ENCODE measurements at places on chromosomes 6 and 20.

GRCh38 chr20:43516251-43516824 lies 8.8 kb downstream of the L3MBTL1 start:
- no peak for DNase-seq

- DNase-seq, result no peak
Observed at GRCh38 chr20:60202046-60202445, 243.8 kb downstream of the CDH26 start.

- DNase-seq, result no peak
Observed at GRCh38 chr6:127381384-127381783, 38.0 kb upstream of the ECHDC1 start.

GRCh38 chr20:34491226-34491931 lies 24.8 kb upstream of the DYNLRB1 start:
- DNase-seq, result no peak

DNA sequence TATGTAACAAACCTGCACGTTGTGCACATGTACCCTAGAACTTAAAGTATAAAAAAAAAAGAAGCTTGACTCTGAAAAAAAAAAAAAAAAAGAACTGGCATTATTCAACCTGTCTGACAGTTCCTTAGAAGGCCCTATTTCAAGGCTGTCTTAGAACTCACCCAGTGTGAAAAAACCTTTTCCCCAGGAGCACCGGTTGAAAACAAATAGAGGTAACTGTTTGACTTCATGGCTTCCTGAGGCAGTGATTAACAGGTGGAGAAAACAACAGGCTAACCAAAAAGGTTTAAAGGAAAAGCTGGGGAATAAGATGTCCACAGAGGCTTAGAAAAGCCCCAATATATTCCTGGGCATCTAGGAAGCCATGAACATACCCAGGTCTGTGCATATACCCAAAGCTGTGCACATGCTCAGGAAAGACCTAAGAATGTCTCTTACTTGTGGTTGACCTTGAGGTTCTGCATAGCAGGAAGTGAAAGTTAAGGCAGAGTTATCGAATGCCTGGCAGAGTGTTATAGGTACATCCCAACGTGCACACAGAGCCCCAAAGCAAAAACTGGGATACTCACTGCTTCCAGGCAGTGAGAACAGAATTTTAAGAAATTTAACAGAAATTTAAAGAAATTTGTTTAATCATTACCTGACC lies 7.0 kb downstream of the UQCC1 start:
- DNase-seq, result no peak

DNA sequence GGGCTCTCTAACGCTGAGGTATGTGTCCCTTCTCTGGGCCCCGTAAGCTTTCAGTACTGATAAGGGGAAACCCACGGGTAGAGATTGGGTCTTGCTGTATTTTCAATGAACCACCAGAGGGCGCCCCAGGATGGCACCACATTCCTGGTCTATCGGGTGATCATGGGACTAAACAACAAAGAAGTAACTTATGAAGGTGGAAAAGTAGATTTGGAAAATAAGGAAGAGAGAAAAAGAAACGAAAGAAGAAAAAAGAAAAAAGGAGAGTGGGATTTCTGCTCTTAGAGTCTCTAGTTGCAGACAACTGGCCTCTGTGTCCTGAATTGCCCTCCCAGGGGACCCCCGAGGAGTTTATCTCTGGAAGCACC lies 93.8 kb downstream of the GMPR start:
- peak; percentile 77 for DNase-seq

- DNase-seq, result no peak
Observed at GRCh38 chr6:126873351-126873750, 245.1 kb upstream of the RSPO3 start.

GRCh38 chr20:57835074-57835452 lies 125.2 kb upstream of the PMEPA1 start:
- no peak for DNase-seq

GRCh38 chr6:109508166-109508860 lies 25.3 kb upstream of the ZBTB24 start:
- DNase-seq, result no peak

DNA sequence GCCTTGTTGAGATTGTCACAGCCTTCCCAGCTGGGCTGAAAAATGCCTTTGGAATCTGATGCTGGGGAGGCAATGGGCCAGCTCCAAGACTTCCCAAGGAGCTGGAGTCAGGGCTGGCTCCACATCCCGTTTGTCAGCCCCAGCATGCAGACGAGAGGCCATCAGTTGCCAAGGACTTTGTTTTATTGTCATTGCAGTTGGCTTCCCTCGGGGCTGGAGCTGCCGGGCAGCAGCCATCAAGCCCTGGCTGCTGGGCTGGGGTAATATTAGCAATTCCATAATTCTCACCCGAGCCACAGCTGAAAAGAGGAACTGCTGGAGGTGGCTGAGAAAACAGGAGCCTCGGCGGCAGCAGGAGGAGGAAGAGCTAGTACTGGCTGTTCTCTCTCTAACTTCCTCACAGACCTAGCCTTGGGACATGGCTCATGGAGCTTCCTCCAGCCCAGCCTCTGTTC lies 182.5 kb downstream of the CDC5L start:
- DNase-seq, result no peak

DNA sequence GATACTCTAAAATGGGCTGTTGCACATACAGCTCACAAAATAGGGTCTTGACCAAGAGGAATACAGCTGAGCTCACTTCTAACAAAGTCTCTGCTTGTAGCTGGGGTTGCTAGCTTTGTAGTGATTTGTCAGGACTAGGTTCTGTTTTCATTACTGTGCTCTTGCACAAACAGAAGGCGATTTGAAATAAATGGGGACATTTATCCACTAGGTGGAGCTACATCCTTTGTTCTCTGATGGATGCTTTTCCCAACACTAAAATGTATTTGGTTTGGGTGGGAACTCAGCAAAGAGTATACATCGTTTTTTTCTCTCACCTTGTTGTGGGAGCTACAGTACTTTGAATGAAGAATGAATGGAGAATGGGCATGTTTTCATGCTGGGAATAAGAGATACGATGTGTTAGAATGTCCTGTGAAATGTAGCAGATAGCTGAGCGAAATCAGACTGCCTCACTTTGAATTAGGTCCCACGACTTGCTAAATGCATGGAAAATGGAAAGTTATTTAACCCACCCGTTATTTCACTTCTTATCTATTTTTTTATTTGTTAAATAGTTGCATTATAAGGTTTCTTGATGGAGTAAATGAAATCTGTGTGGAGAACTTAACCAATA lies 494.7 kb upstream of the MAP3K7 start:
- peak; percentile 6 for DNase-seq

DNA sequence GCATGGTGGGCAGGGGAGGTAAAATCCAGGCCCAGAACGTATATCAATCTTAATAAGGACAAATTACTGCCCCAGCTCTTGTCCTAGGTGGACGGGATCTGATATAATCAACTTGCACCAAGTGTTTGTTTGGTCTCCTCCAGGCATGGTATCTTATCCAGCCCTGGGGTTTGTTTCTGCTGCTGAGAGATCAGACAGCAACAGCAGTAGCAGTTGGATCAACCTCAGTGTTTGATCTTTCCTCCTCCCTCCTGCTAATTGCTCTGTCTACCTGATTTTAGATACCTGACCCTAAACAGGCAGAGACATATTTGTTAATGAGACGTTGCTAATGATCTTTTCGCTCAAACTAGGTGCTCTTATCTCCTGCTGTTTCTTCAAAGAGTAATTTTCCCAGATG lies 100.4 kb upstream of the BACH2 start:
- DNase-seq, result no peak

DNA sequence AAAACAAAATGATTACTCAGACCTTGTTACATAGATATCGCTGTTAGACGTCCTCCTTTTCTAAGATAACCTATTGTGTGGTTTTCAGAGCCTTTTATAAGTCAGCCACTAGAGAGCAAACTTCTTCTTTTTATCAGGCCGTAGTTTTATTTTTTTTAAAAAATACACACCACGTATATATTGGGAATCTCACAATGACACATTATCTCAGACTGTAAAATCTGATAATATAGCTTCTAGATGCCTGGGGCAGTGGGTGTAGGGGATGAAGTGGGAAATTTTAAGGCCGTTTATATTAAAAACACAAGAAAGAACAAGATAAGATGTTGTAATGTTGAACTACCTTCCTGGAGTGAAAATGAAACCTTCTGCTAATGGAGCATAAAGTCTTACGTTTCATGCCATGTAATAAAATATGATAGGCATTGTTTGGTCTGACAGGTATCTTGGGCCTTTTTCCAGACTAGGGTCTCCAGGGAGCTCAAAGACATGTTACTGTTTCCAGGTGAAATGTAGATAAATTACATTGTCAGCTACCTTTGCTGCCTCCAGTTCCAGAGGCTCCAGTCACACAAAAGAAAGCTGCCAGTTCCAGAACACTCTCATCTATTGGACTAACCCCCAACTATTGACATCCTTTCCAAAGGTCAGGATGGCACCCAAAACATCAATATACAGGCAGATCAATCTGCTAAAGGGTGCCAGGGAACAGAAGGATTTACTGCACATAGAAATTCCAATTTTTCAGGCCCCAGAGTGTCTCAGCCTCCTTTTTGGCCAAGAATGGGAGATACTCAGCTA lies 130.2 kb upstream of the AKIRIN2 start:
- DNase-seq, result no peak

- DNase-seq, result no peak
Observed at GRCh38 chr20:45016089-45016671, 49.9 kb downstream of the STK4 start.

Measured in Daoy (cell line).